ENCODE measurements at places on chromosomes 7 and 10.

DNA sequence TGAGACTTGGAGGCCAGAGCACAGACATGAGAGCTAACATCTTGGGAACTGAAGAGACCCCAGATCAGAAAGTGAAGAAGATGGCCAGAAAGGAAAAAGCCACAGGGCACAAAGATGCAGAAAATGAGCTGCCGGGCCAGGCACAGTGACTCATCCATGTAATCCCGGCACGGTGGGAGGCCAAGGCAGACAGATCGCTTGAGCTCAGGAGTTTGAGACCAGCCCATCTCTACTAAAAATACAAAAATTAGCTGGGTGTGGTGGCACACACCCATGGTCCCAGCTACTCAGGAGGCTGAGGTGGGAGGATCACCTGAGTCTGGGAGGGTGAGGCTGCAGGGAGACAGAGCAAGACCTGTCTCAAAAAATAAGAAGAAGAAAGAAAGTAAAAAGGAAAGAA, 81.4 kb upstream of the MGMT start:
- DNase-seq: no peak

DNA sequence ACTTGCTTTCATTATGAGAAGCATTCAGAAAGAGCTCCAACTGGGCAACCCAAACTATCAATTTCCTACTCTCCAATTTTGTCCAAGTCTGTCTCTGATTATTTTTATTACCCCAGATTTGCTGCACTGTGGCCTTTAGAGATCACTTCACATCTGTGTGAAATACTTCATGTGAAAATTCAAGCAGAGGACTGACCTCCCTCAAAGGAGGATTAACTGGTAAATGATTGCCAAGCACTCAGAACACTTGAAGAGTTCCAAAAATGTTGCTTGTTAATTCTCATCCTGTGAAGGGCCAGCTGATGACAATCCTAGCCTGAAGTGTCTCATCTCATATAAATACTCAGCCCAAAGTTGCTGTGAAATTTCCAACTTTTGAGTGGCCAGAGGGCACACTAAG, 182.8 kb upstream of the DGKB start:
- no peak for DNase-seq

DNA sequence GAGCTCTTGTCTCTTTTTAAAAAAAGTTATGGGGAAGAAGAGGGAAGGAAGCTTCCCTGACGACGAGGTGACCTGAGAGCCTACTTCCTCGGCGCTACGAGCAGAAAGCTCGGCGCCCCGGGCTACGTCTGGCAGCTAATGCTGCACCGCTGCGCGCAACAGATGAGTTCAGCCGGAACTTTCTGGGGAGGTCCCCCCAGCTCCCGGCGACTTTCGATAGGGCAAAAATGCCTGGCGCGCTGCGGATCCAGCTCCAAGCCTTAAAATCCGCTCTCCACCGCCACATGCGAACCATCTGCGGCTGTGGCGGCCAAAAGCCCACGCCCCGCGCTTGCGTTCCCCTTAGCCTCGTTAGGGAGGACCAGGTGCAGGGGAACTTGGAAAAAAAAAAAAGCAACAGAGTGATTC, 621 bp downstream of the P4HA1 start:
- no peak for DNase-seq

DNA sequence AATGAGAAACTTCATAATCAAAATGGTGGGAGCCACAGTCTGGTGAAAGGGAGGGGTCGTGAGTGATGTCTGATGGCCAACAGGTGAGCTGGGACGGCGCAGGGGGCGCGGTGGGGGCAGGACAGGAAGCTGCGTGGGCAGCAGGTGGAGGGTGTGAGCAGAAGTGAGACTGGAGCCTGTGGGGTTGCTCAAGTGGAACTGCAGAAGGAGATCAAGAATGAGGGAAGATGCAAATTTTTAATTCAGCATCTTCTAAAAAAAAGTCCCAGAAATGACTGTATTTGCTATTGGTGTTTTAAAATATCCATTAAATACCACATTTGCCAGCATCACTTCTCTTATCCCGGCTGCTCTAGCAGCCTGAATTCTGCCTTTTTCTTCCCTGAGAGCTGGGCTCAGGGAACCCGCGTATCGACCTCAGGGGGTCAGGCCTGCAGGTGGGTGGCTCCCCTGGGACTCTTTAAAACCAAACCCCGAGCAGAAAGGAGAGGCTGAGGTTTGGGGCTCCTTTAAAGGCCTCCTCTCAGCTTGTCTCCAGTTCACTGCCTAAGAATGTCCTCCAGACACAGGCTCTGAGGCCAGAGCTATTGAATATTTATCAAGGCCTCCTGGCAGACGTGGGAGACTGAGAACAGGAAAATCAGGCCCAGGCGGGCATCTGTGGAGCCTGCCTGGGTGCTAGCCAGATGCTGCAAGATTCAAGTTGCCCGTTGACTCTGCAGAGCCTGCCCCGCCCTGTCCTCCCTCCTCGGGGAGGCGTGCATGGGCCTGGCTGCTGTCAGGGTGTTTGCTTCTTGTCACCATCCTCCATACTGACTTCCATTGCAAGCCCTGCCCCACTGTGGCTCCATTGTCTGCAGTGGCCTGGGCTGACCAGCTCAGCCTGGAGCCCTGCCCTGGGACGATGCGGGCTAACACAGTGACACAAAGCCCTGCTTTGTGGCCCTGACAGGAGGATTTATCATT, 53.9 kb downstream of the SYPL1 start:
- no peak for DNase-seq

DNA sequence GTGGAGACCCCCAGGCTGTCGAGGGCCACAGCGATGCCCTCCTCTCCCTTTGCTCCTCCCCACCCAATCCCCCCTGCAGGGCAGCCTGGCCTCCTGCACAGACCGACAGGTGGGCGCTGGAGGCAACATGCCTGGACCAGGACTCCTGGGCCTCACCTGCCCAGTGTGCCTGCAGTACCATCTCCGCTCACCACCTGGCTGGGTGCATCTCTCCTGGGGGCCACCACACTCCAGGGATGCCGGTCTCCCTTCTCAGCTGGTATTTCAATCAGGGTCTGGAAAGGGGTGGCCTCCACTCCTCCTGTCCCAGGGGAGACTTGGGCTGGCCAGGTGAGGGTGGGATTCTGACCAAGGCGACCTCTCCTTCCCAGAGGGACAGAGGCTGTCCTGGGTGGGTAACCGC, 17.2 kb upstream of the CFAP46 start:
- no peak for DNase-seq

DNA sequence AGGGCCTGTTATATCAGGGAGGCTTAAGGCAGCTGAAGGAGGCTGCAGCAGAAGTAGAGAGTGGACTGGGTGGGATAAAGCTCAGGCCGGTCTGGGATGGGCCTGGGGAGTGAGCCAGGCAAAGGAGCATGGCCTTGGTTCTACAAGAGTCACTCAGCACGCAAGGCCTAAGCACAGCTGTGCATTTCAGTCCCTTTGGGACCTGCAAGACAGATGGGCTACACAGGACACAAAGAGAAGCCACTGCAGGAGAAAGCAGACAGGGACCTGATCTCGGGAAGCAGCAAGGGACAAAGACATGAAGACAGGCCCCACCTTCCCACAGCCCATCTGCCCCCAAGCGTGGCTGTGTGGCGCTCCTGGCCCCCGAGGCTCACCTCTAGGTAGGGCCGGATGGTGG, 29.4 kb downstream of the RRP12 start:
- DNase-seq: no peak

GRCh38 chr7:106823631-106824030, 41.5 kb upstream of the PIK3CG start:
- DNase-seq: no peak

DNA sequence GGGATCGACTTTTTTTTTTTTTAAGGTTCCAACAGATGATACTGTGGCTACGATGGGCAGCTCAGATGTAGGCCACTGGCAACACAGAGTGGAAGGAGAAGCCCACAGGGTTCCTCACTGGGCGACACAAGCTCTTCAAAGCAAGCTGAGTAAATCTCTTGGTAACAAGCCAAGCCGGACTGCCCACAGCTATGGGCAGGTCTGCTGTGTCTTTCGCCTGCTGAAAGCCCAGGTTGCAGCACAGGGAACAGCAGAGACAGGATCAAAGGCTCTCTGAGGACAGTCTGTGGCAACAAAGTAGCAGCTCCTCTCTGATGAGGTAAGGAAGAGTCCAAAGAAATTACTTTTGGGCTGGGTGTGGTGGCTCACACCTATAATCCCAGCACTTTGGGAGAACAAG, 83.6 kb downstream of the KCNMA1 start:
- DNase-seq: no peak

GRCh38 chr10:63713191-63714144, 192.3 kb downstream of the REEP3 start:
- no peak for DNase-seq

- no peak for DNase-seq
Observed at GRCh38 chr7:127885843-127886242, 145.4 kb downstream of the LRRC4 start.

GRCh38 chr7:96539471-96539870, 170.2 kb downstream of the SEM1 start:
- no peak for DNase-seq

GRCh38 chr10:6123532-6123931, 34.7 kb downstream of the RBM17 start:
- no peak for DNase-seq

DNA sequence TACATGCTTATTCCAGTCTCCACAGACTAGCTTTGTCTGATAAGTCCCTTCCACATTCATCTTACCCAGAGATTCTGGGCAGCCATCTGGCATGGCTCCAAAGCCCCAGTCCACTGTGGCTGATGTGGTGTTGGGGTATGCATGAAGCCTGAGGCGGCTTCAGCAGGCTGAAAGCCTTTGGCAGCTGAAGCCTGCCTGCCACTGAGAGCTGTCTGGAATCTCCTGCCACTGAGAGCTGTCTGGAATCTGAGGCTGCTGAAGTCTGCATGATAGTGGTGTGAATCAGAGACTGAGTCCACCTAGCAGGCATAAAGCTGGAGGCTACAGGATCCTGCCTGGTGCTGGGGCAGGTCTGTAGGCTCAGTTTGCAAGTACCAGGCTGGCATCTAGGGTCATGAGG, 87.1 kb downstream of the DYNC1I1 start:
- DNase-seq: peak; percentile 10

DNA sequence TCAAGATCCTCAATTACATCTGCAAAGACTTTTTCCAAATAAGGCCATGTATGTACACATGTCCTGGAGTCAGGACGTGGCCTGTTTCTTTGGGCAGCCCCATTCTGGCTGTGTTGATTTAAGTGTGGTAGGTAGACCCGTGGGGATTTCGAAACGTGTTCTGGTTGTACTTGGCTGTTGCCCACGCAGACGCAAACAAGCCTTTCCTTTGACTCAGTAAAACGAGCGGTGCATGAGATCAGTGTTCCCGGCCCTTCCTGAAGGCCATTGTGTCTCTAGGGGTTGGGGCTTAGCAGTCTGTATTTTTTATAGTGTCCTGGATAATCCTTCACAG, 64.8 kb upstream of the DNAJB6 start:
- DNase-seq: peak; percentile 90

DNA sequence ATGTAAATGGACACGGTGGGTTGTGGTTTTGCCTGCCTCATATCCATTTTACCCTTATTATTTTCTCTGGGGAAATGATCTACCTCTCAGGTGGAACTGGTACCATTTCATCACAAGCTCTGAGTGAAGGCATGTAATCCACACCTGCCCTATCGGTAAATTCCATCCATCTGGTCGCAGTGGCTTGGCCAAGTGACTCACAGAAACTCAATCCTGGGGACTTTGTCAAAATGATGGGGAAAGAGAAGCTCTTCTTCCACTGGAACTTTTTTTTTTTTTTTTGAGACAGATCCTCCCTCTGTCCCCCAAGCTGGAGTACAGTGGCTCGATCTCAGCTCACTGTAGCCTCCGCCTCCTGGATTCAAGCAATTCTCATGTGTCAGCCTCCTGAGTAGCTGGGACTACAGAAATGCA, 48.2 kb upstream of the ANKRD1 start:
- DNase-seq: no peak

DNA sequence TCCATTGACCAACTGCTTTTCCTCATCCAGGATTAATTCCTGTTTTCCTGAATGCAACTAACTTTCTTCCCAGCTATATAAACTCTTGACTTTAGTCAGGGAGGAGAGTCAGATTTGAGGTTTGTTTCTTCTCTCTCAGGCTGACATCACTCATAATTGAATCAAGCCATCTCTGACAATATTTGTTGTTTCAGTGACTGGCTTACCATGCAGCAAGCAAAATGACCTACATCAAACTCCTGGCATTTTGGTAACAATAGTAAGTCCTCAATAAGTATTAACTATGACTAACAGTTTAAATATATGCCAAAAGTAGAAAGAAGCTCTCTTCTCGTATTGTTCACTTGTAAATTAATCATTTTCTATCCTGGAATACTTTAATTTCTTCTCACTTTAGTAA, 625.7 kb upstream of the KCND2 start:
- no peak for DNase-seq

DNA sequence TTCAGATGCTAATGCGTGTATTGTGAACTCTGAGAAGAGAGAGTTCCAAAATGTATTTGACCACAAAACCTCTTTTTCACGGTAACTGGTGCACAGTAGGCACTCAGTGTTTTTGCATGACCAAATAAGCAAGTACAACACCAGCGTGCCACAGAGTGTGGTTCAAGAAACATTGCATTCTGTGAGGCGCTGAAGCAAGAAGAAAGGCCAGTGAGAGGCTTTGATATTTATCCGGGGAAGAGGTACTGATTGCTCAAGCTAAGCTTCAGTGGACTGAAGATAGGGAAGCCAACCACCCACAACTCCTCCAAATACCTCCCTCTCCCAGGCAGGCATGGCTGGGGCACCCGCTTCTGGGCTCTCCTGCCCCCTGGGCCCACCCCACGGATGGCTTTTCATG, 611.2 kb downstream of the SDK1 start:
- no peak for DNase-seq

DNA sequence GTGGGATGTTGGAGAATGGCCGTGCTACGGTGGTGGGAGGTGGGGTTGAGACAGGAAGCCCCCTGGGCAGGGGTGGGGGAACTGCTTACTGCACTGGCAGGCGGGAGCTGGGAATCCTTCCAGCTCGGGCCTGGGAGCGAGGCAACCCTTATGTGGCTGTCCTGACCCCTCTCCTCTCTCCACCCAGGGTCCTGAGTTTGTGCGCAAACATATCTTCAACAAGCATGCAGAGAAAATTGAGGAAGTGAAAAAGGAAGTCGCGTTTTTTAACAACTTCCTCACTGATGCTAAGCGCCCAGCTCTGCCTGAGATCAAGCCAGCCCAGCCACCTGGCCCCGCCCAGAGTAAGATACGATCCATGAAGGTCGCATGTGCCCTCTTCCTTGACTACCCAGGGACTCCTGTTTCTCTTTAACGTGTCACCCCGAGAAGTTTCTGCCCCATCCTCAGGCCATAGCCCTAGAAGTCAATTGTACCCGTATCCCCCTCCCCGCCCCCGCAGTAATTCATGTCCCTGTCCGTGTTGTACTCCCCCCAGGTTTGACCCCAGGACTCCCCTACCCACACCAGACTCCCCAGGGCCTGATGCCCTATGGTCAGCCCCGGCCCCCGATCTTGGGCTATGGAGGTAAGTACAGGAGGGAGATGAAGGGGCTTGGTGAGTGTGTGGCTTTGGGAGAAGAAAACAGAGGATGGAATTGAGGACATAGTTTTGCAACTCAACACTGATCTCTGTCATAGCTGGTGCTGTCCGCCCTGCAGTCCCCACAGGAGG, 1.8 kb downstream of the UFSP1 start:
- DNase-seq: no peak

DNA sequence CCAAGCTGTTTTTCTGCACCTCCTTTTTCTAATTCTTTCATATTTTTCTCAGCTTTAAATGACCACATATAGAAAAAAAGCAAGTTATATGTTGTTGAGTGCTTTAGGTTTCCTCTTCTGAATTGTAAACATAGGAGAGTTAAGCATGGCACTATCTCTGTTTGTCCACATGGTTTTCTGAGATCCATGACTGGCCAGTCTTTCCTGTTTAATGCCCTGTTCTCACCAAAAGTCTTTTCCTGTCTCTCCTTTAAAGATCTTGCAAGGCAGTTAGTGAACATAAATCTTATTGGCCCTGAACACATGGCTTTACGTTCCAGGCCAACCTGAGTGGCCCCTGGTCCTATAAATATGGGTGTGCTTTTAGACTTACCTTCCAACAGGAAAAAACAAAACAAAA, 19.4 kb downstream of the TRPV5 start:
- no peak for DNase-seq
